Activated gamma-delta T cell treated with Interleukin-2 at 50 U/mL for 16 hours (primary cell): ENCODE measurements at places on chromosomes 1 and 21.

- DNase-seq: no peak
These were observed 53.9 kb upstream of the AKT3 start for GRCh38 chr1:243903895-243904294.

DNA sequence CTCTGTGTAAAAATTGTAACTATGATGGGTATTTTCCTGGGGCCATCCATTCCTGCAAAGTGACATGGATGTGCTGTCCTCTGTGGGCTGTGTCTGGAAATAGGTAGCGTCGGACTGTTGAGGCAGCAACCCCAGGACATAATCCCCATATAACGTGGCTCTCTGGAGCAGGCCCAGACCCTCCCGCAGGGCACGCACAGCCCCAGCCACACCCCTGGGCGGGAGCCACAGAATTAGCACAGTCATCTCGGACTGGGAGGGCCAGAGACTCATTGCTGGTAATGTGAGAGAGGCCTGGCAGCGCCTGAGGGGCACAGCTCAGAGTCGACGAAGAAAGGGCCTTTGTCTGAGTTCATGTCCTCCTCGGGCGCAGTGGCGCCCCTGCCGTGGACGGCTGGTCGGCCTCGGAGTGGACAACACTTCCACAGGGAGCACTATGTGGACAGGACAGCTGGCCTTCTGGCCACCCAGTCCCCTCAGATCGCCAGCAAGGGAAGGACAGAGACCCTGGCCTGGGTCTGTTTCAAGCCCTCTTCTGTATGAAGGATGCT is 20.1 kb downstream of the SIM2 start:
- DNase-seq: no peak

- no peak for DNase-seq
These were observed 54.4 kb downstream of the EVI5 start for GRCh38 chr1:92730476-92730875.

- no peak for DNase-seq
These were observed 20.1 kb downstream of the YTHDF2 start for GRCh38 chr1:28756846-28757245.

DNA sequence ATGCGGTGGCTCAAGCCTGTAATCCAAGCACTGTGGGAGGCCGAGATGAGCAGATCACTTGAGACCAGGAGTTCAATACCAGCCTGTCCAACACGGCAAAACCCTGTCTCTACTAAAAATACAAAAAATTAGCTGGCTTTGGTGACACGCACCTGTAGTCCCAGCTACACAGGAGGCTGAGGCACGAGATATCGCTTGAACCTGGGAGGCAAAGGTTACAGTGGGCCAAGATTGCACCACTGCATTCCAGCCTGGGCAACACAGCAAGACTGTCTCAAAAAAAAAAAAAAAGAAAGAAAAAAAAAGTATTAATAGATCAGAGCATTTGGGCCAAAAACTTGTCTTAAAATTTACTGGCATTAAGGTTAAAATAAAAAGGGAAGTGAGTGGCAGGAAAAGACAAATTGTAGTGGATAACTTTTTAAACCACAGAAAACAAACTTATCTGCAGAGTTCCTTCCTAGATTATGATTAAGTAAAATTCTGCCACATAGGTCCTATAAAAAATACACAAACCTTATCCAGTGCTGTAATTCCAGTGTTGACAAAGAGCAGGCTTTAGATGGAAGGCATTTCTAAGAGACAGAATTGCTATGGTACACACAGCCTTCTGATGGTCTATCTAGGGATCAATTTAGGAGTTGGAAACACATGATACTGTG is 53.3 kb downstream of the EIF4G3 start:
- no peak for DNase-seq
